ENCODE measurements at places on chromosomes 12 and 14.

GRCh38 chr12:14890701-14891100 lies 5.0 kb upstream of the MGP start:
- DNase-seq: no peak

DNA sequence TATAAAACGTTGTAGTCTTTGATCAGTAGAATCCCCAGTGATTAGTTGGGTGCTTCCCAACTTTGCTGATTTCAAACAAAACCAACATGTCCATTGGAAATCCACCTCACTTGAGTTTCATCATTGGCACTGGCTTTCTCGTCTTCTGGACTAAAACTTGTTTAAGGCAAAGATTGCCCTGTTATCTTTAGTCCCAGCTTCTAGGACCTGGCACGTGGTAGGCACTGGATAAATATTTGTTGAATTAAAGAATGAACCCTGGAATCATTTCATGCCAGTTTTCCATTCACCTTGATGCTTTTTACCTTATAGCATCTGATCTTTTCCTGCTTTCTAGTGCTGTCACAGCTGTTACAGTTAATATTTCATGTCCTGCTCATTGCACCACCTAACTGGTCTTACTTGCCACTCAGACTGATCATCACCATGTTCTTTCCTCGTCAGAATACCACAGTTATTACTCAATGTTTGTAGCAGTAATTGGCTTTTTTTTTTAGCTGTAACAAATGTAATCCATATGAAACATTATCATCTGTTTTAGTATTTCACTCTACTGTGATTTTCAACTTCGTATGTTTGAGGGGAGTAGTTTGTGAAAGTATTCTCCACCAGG lies 7.3 kb upstream of the C12orf50 start:
- DNase-seq: peak; percentile 37

DNA sequence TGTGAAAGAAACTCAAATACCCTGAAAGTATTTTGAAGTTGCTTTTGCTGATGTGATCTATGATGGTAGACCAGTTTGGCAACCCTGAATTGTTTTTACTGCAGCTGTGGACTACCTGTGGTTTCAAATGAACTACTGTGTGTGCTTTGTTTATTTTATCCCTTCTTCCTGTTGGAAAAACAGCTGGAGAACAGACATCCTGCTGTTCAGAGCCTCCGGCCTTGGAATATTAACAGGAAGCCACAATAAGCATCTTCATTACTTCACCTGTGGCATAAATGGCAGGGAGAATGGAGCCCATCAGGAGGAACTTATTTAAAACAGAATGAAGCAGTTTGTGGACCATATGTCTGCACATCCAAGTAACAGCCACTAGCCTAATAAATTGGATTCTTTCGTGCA lies 104.8 kb downstream of the DUSP6 start:
- no peak for DNase-seq

- no peak for DNase-seq
These were observed 621.2 kb upstream of the FBXO33 start for GRCh38 chr14:40053416-40053815.

GRCh38 chr14:100007254-100007653 lies 58.0 kb upstream of the EVL start:
- no peak for DNase-seq

GRCh38 chr14:58292187-58292586 lies 6.2 kb upstream of the ARID4A start:
- DNase-seq: peak; percentile 41

- DNase-seq: no peak
These were observed 555.3 kb downstream of the MED13L start for GRCh38 chr12:115722181-115722580.

- DNase-seq: no peak
These were observed 461 bp downstream of the SLC8A3 start for GRCh38 chr14:70188322-70188658.

GRCh38 chr14:74961238-74961911 lies 6.0 kb upstream of the PGF start:
- no peak for DNase-seq

- DNase-seq: no peak
These were observed 29.1 kb downstream of the NOC4L start for GRCh38 chr12:132173135-132174014.

- no peak for DNase-seq
These were observed 276.4 kb upstream of the SFSWAP start for GRCh38 chr12:131434208-131435125.

- no peak for DNase-seq
These were observed 10.9 kb downstream of the LRTM2 start for GRCh38 chr12:1830981-1831963.

DNA sequence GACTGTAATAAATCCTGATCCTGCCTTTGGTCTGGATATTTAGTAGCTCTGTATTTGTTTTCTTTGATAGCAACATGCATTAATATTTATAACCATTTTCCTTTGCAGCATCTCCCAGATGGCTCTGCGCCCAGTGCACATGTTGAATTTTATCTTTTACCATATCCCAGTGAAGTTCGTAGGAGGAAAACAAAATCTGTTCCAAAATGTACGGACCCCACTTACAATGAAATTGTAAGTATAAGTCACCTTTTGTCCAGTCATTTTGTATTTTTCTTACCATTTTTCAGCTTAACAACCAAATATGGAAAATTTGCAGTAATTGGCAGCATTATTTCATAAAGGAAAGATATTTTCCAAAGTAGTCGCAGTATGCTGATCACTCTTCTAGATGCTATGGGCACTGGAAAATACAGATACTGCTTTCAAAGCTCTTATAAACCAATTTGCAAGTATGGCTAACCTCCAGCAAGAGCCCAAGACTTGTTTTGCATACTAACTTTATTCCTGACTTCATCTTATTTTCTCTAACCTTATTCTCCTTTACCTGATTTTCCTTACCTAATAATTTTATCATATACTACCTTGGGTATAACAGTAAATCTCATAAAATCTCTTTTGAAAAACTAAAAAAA lies 97.4 kb downstream of the PLCZ1 start:
- no peak for DNase-seq

DNA sequence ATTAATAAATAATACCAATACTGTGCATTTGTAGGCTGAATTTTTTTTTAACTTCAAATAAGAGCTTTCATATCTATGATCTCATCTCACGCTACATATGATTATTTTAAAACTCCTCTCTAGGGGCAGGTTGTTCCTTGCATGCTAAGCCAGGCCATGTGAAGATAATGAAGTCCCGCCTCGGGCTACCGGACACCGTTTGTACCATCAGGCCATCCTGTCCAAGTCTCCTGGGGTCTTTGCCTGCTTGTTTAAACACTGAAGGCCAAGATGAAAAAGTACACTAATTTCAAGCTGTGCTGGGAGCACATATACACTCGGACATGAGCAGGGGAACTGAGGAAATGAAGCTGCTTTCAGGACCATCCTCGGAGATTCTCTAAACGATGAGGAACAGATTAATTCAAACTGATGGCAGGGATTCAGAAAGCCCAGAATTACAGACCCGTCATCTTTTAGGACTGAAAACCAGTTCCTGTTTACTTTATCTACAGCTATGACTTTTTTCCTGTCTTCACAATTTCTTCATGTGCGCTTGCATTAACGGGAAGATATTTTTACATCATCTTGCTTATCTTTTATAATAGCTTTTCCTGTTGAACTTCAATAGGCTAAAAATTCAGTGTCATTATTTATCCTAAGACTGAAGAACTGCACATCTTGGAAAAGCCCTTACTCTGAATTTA lies 6.3 kb upstream of the ABHD12B start:
- DNase-seq: no peak

GRCh38 chr14:54108481-54109471 lies 152.2 kb upstream of the BMP4 start:
- DNase-seq: peak; percentile 45

DNA sequence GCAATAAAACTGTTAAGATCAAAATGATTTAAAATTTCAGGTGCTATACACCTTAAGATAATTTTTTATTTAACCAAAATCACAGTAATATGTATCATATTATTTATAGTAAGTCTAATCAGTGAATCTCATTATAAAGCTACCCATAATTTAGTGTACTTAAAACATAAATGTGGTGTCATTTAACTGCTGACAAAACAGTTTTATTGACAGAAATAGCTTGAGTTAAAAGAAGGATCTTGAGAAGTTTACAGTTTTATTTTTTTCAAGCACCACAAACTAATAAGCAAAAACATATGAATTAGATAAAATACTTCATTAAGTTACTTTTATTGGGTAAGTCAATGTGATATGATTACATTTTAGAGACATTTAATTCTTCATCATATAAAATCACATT lies 400.4 kb downstream of the PRKD1 start:
- no peak for DNase-seq

DNA sequence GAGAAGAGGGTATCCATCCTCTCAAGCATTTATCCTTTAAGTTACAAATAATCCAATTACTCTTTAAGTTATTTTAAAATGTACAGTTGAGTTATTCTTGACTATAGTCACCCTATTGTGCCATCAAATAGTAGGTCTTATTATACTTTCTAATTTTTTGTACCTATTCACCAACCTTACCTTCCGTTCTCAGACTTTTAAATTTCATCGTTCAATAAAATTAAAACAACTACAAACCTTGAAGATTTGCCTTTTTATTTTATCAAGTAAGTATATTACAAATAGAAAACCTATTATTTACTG lies 972 bp upstream of the DCTN2 start:
- no peak for DNase-seq

GRCh38 chr12:120767071-120768024 lies 41.7 kb downstream of the ACADS start:
- DNase-seq: no peak

- no peak for DNase-seq
These were observed 1.5 kb downstream of the ITPK1 start for GRCh38 chr14:93114068-93114710.

GRCh38 chr12:130872179-130873096 lies 572 bp downstream of the RAN start:
- no peak for DNase-seq

- DNase-seq: peak; percentile 30
These were observed 2.7 kb downstream of the SDR9C7 start for GRCh38 chr12:56931474-56931978.

DNA sequence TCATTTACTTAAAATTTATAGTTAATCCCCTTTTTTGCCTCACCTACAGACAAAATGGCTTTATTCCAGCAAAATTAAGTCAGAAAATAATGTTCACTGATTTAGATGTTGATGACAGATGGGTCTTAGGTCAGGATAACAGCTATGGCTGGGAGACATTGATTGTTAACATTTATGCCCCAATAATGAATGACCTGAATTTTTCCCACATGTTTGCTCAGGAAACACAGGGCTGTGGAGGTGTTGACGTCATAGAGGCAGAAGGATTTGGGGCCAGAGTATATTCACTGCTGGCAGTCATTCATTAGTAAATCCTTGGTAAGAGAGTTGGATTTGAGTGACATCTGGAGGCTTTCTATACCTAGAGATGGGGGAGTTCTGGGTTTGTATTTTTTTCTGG lies 121.3 kb downstream of the PDE3A start:
- no peak for DNase-seq

DNA sequence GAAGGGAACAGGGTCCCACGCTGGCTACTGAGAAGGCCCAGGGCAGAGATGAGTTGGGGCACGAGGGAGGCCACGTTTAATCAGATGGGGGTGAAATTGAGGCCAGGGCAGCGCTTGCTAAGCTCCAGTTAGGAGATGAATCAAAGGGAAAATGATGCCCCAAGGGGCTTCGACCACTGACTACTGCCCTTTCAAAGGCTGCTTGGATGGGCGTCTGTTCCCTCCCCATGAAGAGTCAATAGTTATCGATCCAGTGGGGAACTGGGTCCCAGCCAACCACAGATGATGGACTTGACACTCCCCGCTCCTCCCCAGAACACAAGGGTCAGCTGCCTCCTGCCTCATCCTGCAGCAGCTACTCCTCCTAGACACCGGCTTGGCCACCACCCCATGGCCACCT lies 55.6 kb downstream of the ESRRB start:
- no peak for DNase-seq

DNA sequence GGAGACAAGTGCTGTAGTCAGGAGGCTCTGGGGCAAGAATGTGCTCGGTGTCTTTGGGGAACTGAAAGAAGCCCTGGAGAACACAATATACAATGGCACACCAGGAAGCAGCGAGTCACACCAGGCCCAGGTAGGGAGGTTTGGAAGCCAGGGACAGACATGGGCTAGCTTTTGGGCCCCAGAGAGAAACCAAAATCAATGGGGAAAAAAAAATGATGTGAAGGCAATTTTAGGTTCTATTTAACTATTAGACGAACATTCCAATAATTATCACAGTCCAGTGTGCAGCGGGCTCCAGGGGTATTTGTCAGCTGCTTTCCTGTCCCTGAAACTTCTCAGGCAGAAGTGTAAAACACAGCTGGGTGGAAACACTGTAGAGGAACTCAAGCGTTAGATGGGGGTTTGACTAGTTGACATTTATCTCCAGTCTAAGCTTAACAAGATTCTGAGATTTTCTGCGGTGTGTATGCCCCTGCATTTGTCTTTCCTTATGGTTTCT lies 21.8 kb upstream of the EGLN3 start:
- no peak for DNase-seq

- no peak for DNase-seq
These were observed 508 bp downstream of the HNRNPC start for GRCh38 chr14:21268617-21269251.

DNA sequence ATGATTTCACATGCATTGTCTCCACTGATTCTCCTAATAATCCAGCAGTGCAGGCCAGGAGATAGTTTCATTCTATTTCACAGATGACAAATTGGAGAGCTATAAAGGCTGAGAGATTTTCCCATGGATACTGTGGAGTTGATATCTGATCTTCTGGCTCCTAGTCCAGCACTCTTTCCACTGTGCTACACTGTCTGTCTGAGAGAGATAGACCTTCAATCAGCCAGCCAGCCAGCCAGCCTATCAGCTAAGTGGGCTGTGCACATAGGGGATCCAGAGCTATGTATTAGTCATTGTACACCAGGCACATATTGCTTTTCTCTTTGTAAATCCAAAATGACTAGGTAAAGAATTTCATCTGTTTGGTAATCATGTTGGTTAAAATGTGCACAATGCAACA lies 91.8 kb upstream of the ATP2B1 start:
- DNase-seq: no peak

DNA sequence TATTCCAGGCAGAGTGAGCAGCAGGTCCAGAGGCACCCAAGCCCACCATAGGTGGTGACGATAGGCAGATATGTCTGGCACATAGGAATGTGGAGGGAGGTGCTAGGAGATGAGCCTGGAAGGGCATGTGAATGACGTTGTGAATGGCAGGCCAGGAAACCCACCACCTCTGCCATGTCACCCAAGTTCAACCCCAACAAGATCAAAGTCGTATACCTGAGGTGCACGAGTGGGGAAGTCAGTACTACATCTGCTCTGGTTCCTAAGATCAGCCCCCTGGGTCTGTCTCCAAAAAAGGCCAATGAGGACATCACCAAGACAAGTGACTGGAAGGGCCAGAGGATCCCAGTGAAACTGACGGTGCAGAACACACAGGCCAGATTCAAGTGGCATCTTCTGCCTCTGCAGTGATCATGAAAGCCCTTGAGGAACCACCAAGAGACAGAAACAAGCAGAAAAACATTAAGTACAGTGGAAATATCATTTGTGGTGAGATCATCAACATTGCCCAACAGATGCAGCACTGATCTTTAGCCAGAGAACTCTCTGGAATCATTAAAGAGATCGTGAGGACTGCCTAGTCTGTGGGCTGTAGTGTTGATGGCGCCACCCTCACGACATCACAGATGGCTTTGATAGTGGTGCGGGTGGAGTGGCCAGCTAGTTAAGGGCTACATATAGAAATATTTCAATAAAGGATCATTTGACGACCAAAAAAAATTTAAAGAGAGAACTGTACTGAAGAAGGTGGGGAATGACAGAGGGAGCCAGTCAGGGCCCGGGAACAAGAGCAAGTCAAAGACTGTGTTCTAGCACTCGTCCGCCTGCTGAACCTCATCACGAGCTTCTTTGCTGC lies 99.7 kb downstream of the ZFP36L1 start:
- DNase-seq: peak; percentile 59

GRCh38 chr12:122799641-122800243 lies 25.4 kb downstream of the CCDC62 start:
- no peak for DNase-seq

Measured in fibroblast of skin of left biceps (primary cell).